ENCODE measurements at places on chromosomes 6 and 20. TPM values are rescaled to one million over a fixed set of nuclear protein-coding genes. Genes with fewer than 3 reads are reported as not detected.

GRCh38 chr6:74609871-74610270 lies 596.0 kb downstream of the COL12A1 start:
- DNase-seq = no peak

DNA sequence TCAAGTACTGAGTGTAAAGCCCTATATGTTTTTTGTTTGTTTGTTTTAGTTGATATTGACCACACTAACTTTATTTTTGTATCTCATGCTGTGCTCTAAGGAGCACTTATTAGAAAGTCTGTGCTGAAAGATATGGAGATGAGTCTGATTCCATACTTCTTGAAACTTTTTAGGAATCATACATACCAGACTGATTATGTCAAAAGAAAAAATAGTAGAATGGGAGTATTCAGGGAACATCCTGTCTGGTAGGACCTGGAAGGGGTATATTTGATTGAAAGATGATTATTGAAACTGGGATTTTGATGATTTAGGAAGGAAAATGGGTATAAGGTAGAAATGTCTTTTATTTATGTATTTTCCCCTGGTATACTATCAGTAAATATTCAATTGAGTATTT lies 111.4 kb downstream of the QKI start:
- DNase-seq = no peak

The IER3 gene
- 108 TPM for polyA plus RNA-seq

The CRISP3 gene
- not detected for polyA plus RNA-seq

The MEP1A gene
- not detected for polyA plus RNA-seq

DNA sequence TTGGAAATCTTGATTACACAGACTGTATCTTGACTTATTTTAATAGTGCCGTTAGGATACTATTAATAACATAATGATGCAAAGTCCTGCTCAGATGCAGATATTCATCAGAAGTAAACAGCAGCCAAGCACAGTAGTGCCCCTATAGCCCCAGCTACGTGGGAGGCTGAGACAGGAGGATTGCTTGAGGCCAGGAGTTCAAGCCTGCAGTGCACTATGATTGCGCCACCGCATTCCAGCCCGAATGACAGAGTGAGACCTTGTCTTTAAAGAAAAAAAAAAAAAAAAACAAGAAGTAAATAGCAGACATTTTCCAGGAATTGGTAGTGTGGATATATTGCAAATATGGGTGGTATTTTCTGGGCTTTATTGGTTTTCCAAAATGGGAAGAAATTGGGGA lies 61.8 kb downstream of the TULP4 start:
- no peak for DNase-seq

DNA sequence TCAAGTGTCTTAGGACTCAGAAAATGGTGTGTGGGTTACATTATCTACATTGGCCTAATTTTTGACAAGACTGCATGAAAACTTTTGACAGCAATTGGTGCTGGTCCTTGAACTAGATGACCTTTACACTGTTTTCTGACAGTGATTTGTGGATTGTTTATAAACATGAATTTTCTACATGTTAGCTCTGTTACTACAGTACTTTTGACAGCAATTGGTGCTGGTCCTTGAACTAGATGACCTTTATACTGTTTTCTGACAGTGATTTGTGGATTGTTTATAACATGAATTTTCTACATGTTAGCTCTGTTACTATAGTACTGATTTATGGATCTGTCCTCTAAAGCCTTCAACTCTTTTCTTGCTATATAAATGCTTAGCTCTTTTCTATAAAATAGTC lies 16.7 kb downstream of the KCTD20 start:
- DNase-seq = no peak

DNA sequence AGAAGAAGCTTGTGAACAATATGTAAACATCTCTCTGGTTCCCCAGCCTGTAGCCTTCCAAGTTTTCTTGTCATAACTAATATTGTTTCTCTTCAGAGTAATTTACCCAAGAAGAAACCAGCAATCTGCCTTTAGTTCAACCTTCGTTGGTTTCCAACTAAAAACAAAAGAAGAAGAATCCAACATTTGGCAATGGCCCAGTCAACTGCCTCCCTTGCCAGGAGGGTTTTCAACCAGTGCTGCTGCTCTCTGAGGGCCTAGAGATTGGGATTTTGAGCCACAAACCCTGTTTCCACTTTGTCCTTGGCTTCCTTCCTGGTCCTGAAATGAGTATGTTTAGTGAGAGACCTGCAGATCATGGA lies 395.8 kb upstream of the CNR1 start:
- no peak for DNase-seq

DNA sequence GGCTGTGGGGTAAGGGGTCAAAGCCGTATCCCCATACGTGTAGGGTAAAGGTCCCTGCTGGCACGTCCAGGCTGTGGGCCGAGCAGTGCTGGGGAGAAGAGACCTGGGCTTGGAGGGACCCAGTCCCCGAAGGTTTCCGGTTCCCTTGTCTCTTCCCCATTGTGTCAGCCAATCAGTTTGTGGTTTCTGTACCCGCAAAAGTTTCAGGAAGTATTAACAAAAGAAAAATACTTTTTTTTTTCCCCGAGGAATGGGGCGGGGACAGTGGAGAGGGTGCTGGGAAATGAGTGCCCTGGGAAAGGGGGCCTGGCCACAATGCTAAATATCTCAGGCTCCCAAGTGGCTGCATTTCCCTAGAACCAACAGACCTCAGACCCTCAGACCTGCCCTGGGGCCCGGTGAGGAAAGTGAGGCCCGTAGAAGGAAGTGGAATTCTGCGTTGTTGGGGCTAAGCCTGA lies 15.2 kb upstream of the AMD1 start:
- no peak for DNase-seq

The TMEM217 gene
- polyA plus RNA-seq = 1.2 TPM

- DNase-seq = no peak
Observed at GRCh38 chr6:116206231-116206903, 47.5 kb downstream of the TSPYL4 start.

The MCHR2 gene
- polyA plus RNA-seq = not detected

The GPX5 gene
- polyA plus RNA-seq = not detected

- DNase-seq = no peak
Observed at GRCh38 chr20:6611911-6612605, 155.4 kb upstream of the BMP2 start.

GRCh38 chr6:28205879-28206278 lies 19.2 kb upstream of the ZSCAN9 start:
- DNase-seq = no peak

DNA sequence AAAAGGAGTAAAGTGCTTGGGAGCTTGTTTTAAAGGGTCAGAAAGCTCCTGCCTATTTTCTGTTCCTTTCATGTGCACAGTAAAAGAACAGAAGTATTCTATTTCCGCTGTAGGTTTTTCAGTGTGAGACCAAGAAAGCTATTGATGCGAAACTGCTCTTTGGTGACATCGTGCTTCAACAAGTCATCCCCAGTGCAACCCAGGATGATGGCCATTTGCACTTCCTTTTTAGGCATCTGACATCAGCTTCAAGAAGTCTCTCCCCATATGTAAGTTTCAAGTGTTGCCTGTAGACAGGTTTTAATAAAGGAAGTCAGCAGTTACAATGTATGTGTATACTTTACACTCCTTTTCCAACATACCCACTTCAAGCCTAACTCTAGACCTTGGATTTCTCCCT lies 131.6 kb downstream of the RFX6 start:
- DNase-seq = no peak

- no peak for DNase-seq
Observed at GRCh38 chr6:70864401-70864800, 92.5 kb downstream of the B3GAT2 start.

DNA sequence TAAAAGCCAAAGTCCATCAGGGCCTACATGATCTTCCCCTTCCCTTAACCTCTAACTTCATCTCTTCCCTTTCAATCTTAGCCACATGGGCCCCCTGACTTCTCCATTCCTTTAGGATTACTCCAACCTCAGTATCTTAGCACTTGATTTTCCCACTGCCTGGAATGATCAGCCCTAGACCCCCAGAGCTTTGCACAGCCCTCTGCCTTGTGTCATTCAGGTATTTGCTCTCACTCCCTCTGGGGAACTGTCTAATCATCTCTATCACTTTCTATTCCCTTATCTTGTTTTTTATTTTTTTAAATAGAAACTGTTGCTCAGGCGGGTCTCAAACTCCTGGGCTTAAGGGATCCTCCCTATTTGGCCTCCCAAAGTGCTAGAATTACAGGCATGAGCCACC lies 13.3 kb upstream of the ZNFX1 start:
- no peak for DNase-seq

- no peak for DNase-seq
Observed at GRCh38 chr6:72262254-72262653, 359.6 kb upstream of the KCNQ5 start.

The PDE7B gene
- 6.3 TPM for polyA plus RNA-seq

The CD109 gene
- polyA plus RNA-seq = 18.3 TPM

DNA sequence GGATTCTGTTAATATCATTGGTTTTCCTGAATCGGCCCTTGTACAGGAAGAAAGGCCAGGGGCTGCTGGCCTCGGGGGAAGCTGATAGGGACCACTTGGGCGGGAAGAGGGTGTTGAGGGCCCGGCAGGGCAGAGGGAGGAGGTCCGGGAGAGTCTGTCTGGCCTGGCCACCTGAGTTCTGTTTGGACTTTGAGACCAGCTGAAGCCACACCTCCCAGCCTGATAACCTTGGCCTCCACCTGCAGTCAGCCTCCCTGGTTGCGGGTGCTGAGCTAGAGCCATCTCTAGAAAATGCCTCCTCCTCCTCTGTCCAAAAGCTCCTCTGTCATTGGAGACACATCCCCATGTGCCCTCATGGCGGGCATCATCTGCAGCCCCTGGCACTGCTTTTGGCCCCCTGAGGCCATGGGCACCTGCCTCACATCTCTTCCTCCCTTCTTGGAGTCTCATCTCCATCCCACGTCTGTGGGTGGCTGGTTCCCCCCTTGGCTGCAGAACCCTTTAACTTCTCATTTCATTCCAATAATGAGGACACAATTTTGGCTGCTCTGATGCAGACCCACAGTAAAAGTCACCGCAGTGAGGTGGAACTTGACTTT lies 16.6 kb downstream of the APCDD1L start:
- no peak for DNase-seq

DNA sequence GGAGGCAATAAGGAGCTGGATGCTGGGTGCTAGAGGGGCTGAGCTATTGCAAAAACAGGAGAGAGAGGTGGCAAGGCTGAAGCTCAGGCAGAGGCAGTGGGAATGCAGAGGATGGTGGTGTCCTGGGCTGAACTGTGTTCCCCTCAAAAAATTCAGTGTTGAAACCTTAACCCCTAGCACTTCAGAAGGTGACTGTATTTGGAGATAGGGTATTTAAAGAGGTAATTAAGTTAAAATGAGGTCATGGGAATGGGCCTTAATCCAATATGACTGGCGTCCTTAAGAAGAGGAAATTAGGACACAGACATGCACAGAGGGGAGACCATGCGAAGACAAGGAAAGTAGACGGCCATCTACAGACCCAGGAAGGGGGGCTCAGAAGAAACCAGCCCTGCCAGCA lies 11.5 kb upstream of the MMP9 start:
- no peak for DNase-seq

The OR2W1 gene
- polyA plus RNA-seq = not detected

The BTNL2 gene
- not detected for polyA plus RNA-seq

- DNase-seq = no peak
Observed at GRCh38 chr6:127816643-127817042, 84.2 kb downstream of the THEMIS start.

DNA sequence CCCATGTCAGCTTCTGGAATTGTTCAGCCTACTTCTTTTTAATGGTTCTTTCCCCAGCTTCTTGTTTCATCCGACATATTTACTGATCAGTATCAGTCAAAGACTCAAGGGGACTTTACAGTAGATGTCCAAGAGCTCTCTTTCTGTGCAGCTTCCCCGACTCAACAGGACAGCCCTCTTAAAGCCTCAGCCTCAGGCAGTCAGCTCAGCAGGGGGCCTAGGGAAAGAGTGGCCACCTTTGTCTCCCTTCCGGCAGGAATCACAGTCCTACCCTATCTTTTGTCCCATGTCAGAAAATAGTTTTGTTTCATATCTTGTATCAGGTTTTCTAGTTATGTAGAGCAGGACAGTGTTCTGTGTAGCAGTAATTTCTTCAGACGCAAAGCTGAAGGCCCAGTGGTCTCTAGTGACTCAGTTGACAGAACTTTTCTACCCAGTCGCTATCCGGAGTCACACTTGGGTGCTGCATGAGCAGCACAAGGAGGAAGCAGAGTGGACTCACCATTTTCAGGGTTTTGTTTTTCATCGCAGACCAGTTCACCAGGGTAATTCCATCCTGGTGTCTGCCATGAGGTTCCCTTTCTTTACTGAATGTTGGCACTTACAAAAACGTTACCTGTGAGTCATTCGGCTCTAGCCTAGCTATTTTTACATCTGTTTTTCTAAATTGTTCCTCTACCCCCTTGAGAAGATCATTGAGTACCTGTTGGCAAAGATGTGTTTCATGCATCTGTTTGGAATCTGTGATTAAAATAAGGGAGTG lies 47.7 kb downstream of the SPATA2 start:
- no peak for DNase-seq

DNA sequence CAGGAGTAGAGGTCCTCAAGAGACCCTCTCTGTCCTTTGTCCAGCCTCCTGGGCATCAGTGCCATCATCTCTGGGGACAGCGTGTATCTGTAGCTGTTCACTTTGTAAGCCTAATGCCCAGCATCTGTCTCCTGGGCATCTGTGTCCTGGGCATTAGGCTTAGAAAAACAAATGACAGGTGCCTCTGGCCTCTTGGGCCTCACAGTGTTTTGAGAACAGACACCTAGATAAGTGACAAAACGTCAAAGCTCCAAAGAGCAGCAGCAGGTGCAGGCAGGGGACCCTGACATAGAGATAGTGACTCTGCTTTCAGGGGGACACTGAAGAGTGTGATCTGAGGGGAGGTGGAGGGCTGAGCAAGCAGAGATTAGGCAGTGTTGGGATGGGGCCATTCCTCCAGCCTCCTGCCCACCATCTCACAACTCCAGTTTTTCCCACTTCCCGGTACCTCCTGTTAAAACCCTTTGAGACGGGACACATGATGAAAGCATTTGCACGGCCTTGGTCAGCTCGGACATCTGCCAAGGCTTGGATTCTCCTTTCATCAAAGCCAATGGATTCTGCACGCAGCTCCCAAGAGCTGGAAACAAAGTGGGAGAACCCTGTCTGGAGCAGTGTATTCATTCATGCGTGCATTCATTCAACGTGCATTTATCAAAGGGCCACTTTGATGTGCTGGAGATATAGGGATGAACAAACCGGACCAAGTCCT lies 55.5 kb upstream of the CD93 start:
- DNase-seq = no peak

DNA sequence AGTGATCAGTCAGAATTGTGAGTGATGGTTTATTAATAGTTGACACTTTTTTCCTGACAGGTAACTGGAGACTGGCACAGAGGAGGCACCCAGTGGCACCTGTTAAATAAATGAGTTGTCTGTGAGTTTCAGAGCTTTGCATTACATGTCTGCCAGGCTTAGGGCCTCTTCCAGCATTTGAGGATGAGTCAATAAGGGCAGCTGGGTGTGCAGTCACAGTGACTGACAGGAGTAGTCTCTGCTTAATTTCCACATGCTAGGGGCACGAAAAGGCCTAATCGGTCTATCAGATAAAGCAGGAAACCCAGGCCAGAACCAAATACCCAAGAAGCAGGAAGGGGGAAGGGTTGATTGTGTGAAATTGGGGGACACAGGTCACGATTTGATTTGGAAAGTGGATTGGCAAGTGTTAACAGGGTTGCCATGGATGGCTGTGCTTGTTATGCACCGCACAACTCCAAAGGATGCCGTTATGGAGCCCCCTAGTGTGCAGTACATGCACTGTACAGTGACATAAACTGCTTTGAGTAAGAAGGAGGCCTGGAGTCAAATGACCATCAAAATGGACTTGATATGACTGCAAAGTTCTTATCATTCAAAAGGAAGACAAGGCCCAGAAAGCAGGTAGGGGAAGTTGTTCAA lies 111.9 kb upstream of the GGTLC1 start:
- DNase-seq = peak; percentile 77

- DNase-seq = no peak
Observed at GRCh38 chr6:146787876-146788508, 189.2 kb downstream of the ADGB start.

GRCh38 chr6:143040018-143040417 lies 20.7 kb upstream of the AIG1 start:
- no peak for DNase-seq

The KCNB1 gene
- 0.12 TPM for polyA plus RNA-seq
